ENCODE measurements at places on chromosomes 13 and 19. TPM values are rescaled to one million over a fixed set of nuclear protein-coding genes. Genes with fewer than 3 reads are reported as not detected.

The ZNF541 gene
- 1.2 TPM for total RNA-seq

The SLC1A6 gene
- not detected for total RNA-seq

DNA sequence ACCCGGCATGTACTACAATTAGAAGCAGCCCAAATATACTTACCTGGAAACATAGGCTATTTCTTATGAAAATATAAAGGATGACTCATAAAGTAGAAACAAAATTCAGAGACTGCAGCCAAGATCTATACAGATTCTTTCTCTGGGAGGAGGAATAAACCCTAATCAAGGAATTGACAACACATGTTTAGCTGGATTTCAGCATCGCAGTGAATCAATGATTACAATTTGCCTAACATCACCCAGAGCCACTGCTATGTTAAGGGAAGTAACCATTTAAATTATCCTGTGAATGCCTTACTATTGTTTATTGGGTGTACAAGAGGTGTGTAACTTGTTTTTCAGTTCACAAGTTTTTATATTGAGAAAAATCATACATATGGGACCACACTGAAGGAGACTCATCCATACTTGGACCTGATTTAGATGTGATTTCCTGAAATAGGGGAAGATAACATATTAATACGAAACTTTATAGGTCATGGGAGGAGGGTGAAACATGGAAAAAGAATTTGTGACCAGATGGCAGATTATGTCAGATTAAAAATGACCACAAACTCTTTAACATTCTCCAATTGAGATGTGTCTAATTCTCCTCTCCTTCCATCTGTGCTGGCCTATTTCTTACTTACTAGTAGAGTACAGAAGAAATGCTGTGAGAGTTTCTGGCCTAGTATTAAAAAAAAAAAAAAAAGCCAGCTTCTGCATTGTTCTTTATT lies 1168.4 kb downstream of the SLITRK1 start:
- DNase-seq: no peak

- DNase-seq: no peak
Measured at GRCh38 chr19:16373532-16373931, 48.9 kb downstream of the KLF2 start.

GRCh38 chr19:31448221-31448657 lies 99.0 kb upstream of the TSHZ3 start:
- no peak for DNase-seq

GRCh38 chr13:106555631-106556328 lies 12.2 kb downstream of the ARGLU1 start:
- no peak for DNase-seq

DNA sequence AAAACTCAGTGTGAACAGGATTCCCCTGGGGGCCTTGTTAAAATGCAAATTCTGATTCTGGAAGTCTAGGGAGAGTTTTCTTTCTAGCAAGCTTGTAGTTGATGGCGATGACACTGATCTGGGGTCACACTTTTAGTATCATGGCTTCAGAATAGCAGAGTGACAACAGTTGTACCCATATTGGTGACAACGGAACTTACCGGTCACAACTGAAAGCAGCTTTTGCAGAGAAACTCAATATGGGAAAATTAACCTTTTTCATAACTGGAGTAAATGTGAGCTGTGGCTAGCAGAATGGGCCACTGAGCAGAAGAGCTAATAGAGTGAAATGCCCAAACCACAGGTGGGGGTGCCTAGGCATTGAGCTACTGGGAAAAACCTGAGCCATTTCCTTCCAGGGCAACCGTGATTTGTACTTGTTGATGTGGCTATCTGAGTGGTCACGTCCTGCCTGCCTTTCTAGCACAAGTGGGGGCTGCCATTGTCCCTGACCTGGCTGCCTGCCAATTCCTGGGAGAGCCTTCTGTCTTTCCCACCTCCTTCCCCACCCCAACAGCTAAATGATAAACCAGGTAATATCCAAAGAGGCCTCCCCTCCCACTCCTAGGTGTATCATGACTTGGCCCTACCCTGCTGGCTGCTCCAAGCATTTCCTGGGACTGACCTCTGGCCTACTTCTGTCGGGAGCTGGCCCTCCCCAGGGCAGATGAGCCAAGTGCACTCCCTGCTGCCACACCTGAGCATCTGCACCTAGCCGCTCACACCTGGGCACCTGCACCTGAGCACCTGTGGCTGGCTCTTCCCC lies 1.7 kb upstream of the SLC10A2 start:
- no peak for DNase-seq

DNA sequence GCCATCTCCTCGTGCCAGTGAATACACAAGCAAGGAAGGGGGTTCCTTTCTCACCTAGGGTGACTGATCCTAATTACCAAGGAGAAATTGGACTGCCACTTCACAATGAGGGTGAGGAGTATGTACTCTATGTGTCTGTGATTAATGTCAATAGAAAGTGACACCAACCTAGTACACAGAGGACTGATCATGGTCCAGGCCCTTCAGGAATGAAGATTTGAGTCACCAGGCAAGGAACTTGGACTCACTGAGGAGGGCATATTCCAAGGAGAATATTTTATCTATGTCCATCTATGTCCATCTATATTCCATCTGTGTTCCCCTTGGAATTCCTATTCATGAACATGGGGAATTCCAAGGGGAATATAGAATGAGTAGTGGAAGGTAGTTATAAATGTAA lies 9.2 kb upstream of the ALOX5AP start:
- DNase-seq: no peak

GRCh38 chr13:38309397-38309796 lies 40.3 kb upstream of the UFM1 start:
- DNase-seq: no peak

DNA sequence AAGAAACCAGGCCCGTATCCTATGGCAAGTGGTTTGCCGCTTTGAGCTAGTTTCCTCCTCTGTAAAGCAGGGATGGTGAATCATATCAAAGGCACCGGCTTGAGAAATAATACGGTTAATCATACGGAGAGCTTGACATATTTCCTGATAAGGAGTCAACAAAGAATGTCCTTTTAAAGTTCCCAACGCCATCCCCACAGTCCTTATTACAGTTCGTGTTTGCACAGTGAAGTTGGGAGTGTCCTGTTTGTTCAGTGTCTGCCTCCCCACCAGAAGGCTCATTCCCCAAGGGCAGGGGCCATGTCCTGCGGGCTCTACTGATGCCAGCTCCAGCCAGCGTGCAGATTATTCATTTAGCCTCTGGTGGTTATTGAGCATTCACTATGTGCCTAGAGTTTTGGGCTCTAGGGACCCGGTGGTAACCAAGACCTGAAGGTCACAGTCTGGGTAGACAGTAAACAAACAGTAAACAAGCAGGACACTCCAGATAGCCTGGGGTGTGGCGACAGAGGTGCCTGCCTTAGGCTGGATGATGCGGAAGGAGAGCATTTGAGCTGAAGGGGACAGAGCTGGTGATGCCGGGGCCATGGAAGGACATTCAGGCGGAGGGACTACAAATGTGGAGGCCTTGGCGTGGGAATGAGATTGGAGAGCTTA lies 6.3 kb downstream of the GRAMD1A start:
- DNase-seq: no peak

- no peak for DNase-seq
Measured at GRCh38 chr19:43380008-43380407, 26.5 kb downstream of the CD177 start.

DNA sequence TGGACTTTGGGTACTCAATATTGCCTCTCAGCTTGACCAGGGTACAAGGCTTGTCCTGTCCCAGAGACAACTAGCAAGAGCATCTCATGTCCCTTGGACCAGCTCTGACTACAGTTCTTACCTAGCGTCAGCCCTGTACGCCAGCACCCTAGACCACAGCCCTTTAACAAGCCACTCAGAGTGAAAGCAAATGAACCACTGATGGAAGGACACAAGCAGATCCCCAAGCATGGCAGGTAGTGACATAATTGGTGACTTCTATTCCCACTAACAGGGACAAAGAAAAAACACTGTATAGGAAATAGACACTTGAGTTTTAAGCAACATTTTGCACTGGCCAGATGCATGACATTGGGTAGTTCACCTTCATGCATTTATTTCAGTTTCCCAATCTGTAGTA lies 8.8 kb upstream of the LRCH1 start:
- DNase-seq: no peak

DNA sequence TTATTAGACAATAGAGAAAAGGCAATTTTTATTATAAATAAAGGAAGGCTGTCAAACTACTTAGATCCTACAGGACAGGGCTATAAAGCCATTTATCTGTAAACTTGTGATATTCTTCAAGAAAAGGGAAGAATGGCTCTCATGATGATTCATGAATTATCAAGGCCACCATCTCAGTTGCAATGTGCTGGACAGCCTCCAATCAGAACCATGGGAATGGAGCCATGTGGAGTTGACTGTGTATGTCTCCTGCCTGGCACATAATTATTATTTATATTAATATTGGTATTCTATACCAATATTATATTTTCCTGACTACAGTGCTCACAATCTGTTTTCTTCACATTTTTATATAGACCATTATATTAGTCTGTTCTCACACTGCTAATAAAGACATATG lies 560.5 kb upstream of the MIR17HG start:
- DNase-seq: no peak
